ENCODE measurements at places on chromosomes 16 and 17. TPM values are rescaled to one million over a fixed set of nuclear protein-coding genes. Genes with fewer than 3 reads are reported as not detected.

GRCh38 chr17:4166419-4166818 lies 23.4 kb downstream of the CYB5D2 start:
- DNase-seq = no peak

DNA sequence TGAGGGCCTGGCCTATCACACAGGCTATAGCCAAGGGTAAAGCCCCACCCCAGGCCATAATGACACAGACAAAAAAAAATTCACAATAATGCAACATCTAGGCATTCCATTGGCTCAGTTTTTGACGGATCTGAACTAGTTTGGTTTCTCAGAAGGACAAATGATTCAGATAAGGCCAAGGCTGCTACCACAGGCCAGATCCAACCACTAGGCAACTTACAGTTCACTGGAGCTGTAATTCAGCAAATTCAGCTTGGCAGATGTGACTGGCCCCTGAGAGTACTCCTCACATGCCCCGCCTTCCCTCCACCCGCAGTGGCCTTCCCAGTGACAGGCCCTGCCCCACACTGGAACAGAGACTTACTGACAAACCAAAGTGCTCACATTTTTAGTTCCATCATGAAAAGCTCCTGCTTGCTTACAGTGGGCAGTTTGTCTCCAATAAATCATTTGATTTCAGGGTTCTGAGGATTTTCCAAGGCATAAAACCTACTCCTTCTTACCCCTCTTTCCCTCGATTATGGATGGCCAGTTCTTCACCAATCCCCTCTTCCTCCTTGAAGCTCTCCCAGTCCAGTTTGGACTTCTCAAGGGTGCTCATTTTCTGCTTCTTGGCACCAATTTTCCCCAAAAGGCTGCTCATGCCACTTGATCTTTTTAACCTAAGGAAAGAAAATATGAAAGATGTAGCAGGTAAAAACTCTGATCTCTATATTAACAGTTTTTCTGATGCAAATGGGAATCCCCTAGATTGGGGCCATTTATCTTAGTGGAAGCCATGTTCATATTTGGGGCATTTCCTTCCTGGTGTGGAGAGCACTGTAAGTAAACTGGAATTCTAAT lies 53.3 kb upstream of the BCAR1 start:
- peak; percentile 82 for DNase-seq

DNA sequence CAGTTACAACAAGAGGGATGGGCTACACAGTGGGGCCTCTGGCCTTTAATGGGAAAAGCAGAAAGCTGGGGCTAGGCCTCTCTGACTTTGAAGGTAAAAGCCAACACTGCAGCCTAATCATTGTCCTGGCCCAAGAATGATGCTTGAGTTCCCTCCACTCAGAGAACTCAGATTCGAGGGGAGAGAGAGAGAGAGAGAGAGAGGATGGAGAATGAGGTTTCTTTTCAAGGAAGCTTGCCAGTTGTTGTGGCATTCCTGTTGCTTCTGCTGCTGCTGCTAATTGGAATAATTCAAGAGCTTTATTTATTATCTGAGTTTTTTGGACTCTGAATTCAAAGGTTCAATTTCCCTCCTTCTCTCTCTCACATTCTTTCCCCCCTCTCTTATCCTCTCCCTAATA lies 144.6 kb upstream of the IRX6 start:
- DNase-seq = no peak

ADGRG3 gene
- not detected for total RNA-seq

CISD3 gene
- total RNA-seq = 0.57 TPM

ERI2 gene
- 20.5 TPM for total RNA-seq

GRCh38 chr17:27244491-27245223 lies 49.3 kb upstream of the WSB1 start:
- peak; percentile 42 for DNase-seq

DNA sequence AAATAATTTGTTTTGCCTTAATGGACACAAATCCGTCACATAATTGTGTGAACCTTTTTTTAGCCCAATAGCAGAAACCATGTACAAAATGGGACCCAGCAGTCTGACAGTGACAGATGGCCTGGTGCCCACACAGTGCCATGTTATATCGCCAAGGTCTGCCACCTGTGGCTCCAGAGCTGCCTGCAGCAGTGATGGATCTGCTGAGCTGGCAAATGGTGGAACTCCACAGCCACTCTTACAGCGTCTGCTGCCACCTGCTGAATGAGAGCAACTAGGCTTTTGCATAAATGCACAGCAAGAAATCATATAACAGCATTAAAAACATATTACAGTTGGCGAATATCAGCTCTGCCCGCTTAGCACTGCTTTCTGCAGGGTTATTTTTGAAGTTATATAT lies 59.4 kb downstream of the NUP93 start:
- peak; percentile 34 for DNase-seq

DNA sequence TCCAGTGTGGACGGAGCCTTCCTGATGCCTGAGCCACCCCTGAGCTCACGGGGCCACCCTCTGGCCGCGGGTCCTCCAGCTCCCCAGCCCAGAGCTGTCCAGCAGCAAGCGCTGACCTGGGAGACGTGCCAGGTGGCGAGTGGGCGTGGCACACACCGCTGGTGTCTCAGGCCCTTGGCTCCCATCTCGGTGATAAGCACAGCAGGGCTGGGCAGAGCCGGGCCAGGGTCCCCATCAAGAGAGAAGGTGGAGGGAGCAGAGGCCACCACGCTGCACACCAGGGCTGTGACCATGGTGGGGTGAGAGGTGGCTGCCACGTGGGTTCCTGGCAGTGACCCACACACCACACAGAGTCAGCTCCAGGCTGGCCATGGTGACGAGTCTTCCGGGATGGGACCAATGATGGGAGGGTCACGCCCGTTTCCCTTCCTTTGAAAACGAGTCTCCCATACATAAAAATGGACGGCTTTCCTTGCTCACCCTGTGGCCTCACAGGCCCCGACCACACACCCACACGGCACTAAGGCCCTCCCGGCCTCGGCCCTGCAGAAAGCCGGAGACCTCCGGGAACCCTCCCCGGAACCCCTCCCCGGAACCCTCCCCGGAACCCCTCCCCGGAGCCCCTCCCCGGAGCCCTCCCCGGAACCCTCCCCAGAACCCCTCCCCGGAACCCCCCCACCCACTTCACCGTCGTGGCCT lies 16.8 kb downstream of the UTS2R start:
- peak; percentile 48 for DNase-seq

GRCh38 chr17:48564188-48565021 lies 13.7 kb downstream of the HOXB4 start:
- DNase-seq = no peak

NOS2 gene
- total RNA-seq = 0.74 TPM

GRCh38 chr16:57563761-57564160 lies 21.3 kb downstream of the ADGRG5 start:
- no peak for DNase-seq

TRPV3 gene
- 0.97 TPM for total RNA-seq

DNA sequence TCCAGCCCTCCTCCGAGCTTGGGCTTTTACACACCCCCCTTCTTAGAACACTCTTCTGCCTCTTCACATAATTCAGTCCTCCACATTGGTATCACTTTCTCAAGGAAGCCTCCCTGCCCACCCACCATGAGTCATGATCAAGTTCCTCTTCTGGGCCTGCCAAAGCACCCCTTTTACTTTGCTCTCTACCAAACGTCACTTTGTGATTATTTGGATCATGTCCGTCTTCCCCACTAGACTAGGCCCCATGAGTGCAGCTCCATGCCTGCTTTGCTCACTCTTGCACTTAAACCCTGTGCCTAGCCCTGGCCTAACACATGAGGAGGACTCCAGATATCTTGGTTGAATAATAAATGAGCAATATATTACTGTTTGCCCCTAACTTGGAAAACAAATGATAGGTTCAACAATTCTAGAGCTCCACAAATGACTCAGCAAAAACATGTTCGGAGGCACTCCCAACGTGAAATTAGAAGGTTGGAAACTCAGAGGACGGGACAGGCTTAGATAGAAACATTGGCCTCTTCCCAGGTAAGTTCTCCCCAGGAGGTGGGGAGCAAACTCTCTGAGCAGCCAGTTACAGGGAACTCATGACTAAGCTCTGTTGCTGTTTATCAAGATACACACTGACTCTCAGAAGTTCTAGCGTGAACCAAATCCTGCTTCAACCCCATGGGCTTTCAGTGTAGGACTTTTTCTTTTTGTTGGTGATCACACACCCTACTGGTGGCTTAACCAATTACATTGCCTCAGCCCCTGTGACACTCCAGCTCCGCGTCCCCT lies 28.3 kb downstream of the G6PC1 start:
- DNase-seq = peak; percentile 70

CHST5 gene
- not detected for total RNA-seq

GRCh38 chr17:17062356-17062755 lies 20.1 kb downstream of the MPRIP start:
- DNase-seq = no peak

CLDN6 gene
- not detected for total RNA-seq

RNF227 gene
- total RNA-seq = 0.54 TPM

CSH1 gene
- not detected for total RNA-seq

GRCh38 chr17:37689317-37689716 lies 46.1 kb upstream of the DDX52 start:
- no peak for DNase-seq

DNA sequence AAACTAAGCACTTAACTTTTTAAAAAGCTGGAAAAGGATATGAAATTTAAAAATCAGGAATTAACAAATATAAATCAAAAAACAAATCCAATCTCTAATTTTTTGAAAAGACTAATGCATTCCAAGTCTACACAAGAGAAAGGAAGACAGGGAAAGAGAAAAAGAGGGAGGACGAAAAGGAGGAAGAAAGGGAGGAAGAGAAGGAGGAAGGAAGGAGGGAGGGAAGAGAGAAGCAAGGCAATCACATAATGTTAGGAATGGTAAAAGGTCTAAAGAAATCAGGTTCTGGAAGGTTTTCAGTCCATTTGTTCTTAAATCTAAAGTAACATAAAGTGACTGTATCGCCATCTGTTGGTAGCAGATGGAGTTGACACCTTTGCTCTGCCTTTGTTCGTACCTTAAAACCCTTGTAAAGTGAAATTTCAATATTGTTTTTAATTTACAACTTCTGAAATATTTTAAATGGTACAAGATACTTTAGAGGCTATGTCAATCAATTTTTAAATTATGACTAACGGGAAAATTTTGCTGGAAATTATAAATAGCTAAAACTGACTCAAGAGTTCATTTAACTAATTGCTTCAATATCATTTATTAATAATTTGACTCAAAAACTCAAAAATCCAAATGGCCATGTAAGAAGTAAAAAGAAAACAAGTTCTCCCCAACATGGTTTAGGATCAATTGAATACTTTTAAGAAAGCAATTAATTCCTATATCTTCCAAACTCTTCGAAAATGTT lies 20.4 kb upstream of the CDYL2 start:
- peak; percentile 46 for DNase-seq

DNA sequence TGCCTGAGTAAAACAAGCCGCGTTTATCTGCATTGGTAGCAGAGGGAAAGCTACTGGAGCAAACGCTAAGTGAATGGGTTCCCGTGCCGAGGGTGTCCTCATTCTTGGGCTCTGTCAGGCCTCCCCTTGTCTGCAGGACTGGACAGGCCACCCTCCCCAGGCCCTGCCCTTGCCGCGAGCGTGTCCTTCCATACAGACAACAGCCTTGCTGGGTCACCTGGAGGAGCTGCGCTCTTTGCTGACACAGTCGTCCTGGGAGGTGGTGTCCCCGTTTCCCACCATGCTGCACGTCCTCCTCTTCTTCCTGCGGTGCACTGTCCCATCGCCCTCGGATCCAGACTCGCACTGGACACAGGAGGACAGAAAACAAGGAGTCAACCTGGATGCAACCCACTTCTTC lies 7.8 kb upstream of the MXRA7 start:
- DNase-seq = no peak

AXIN1 gene
- total RNA-seq = 19.3 TPM

GRCh38 chr17:6427279-6427781 lies 7.6 kb downstream of the AIPL1 start:
- peak; percentile 70 for DNase-seq

DNA sequence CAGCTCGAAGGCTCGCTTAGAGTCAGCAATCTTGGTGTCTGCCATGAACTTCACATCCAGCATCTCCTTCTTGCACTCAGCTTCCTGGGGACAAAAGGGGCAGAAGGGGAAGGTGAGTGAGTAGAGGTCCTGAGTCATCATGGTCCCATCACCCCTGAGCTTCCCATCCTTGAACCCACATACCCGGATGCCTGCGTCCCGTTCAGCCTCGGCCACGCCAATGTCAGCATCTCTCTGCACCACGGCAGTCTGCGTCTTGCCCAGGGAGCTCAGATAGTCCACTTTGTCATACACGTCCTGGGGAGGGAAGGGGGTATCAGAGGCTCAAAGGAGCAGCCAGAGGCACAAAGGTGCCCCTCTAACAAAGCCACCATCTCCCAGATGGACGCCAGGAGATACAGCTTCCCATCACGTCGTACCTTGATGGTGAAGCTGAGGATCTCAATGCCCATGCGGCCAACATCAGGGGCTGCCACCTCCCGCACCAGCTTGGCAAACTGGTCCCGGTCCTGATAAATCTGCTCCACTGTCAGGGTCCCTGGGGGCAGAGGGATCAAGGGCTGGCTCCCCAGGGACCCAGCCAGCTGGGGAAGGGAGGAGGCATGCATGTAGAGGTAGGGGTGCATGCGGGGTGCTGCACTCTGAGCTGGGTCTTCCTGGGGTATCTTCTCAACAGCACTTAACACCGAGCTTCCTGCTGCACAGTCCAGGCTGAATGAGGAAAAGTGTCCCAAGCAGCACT lies 15.2 kb downstream of the FLOT2 start:
- no peak for DNase-seq

DNA sequence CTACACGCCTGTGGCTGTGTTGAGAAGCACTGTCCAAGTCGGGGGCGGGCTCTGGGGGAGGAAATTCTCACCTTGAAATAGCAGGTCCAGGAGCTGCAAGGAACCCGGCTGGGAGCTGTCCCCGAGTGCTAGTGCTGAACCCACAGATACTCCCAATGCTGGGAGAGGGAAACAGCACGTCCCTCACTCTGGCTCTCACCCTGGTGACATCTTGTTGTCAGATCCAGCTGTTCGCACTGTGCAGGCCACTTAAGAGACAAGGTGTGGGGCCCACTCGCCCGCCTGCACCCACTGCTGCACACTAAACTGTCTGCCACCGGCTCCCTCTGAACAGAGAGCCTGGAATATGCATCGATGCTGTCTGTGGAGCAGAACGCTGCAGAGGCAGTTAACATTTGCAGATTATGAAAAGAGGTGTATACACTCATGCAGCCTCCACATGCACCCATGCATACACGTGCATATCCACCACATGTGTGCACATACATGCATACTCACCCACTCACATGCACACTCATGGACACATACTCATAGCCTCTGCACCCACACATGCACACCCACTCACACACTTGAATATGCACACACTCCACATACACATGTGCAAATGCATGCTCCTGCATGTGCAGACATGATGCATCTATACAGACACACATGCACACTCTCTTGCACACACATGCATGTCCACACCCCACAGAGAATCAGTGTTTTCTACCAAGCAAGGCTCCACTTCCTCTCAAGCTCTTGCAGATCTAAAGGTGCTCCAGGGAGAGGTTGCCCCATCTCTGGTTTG lies 42.0 kb downstream of the MGAT5B start:
- DNase-seq = peak; percentile 19

GRCh38 chr16:4378161-4378666 lies 6.6 kb downstream of the VASN start:
- peak; percentile 50 for DNase-seq

GRCh38 chr16:51151961-51152663 lies 1.0 kb upstream of the SALL1 start:
- DNase-seq = peak; percentile 89

- no peak for DNase-seq
Observed at GRCh38 chr16:76199681-76200220, 77.5 kb upstream of the CNTNAP4 start.
